Thyroid gland (tissue), 4 donors: ENCODE measurements at places on chromosomes 1 and 21. TPM values are rescaled to one million over a fixed set of nuclear protein-coding genes. Genes with fewer than 3 reads are reported as not detected.

KRTAP12-2 gene
- not detected for total RNA-seq

HFM1 gene
- 4.9 TPM for total RNA-seq

SYTL1 gene
- total RNA-seq, result 23.9 TPM

DNA sequence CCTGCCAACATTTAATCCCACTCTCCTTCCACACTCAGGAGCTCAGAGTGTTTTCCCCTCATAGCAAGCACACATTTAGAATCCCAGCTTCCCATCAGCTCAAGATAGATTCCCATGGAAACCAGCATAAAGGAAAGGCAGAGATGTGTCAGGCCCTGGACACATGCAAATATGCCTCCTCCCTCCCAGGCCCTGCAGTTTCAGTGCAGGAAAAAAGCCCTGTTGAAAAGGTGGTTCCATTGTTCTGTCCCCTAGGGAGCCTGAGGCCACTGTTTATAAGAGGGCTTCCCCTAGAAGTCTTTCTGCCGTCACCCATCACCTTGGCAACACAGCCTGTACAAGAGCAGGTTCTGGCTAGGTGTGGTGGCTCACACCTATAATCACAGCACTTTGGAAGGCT is 3.6 kb downstream of the CACNA1S start:
- DNase-seq, result no peak

CHODL gene
- total RNA-seq, result 1.2 TPM

DNA sequence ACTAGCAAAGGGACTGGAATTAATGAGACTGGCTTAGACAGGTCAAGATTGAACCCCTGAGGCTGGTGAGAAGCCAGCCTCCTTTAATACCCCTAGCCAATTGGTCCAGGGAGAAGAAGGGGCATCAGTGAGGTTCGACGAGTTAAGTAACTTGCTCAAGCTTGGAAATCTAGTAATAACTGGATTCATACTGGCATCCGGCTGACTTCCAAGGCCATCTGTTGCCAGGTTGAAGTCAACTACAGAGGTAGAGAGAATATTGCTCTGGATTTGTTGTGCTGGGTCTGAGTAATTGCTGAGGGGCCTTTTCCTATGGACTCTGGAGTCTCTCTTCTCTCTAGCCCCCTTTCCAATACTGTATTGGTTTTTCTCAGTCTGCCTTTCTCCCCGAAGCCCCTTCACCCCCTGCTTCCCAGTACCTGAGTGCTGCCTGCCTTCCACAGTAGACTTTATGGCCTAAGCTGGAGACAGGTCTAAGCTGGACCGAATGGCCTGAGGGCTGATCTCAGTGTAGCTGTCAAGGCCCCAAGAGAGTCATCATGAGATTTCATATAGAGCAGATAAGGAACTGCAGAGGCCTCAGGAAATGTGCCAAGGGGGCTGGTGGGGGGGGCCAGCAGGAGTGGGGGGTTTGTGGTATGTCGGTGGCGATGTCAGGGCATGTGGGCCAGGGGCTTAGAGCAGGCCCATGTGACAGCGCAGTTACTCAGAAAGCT is 42.4 kb upstream of the IL19 start:
- DNase-seq, result no peak

CA6 gene
- total RNA-seq, result not detected

GRCh38 chr1:35565742-35566133 is 7.4 kb upstream of the TFAP2E start:
- DNase-seq, result no peak

DNA sequence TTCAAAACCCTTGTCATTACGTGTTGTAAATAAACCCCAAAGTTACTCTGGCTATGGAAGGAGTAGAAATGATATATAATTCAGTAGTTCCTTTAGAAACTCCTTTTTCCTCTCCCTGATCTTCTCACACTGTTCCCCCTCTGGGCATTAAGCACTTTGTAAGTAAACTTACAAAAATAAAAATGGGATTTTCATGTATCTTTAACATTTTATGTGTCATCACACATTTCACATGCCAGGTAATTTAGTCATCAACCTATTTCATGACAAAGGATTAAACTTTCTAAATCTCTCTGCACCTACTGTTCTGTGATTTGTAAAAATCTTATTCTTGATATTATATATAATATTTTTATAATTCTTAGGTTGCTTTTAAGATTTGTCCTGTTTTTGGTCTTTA is 176.9 kb downstream of the NEK7 start:
- DNase-seq, result no peak

- DNase-seq, result no peak
Observed at GRCh38 chr1:168497376-168497950, 46.3 kb downstream of the XCL2 start.

DNA sequence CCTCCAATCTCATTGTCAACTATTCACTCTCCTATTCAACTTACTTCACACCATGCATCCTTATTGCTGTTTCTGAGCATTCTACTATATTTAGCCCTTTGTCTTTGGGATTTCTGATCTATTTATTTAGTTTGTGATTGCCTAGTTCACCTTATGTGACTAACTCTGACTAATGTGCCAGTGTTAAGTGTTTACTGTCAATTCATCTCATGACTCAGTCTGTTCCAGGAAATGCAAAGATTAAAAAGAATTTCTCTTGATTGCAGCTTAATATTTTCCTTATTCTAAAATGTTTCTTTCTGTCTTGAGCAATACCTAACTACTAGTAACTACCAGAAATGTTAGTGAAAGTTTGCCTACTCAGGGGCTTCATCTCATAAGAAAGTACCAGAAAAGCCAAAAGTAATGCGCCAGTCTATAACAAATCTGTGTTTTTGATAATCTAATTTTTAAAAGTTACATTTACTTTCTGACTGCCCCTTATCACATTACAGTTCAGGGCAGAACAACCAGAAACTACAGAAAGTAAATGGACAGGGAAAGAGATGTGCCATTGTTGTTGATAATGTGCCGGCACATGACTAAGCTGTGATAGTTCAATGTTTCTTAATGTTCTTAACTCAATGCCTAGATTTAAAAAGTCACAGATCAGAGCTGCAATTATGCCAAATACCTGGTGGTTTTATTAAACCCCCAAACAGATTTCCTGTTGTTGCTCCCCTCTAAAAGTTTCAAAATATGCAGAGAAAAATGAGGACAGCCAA is 556.5 kb downstream of the PTBP2 start:
- DNase-seq, result no peak

DNA sequence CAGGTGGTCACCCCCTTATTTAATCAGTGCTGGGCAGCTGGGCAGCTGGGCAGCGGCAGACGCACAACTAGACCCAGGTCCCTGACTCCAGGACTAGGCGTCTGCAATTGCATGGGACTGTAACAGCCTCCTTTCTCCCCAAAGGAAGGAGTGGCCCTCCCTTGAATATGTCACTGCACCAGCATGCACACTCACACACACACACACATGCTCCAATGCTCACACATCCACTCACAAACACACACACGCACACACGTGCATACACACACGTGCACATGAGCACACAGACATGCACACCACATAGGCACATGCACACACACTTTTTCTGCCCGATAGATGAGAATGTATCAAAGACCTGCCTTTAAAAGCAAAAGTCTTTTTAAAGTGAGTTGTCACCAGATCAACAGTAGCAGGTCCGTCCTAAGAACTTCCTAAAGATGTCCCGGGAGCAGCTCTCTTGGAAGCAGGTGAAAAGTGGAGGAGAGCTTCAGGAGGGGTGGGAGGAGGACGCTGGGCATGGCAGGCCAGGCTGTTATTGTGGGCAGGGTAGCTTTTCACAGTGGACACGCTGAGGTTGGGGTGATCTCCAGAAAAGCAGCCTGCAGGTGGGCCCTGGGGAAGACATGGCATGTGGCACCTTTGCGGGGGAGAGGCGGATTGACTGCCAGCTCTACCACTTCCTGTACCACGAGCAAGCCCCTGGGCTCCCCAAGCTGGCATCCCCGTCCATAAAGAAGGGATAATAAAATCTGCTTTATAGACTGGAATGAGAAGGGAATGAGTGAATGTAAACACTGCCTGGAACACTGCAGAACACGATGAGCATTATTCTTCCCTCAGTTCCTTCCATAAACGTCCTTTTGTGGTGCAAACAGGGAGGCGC is 1.7 kb downstream of the PDE9A start:
- DNase-seq, result no peak

- DNase-seq, result no peak
Observed at GRCh38 chr21:28742527-28742926, 250.2 kb downstream of the LTN1 start.

GRCh38 chr1:17351598-17352324 is 20.2 kb upstream of the PADI6 start:
- no peak for DNase-seq

- no peak for DNase-seq
Observed at GRCh38 chr1:199522338-199522737, 505.2 kb upstream of the NR5A2 start.

DNA sequence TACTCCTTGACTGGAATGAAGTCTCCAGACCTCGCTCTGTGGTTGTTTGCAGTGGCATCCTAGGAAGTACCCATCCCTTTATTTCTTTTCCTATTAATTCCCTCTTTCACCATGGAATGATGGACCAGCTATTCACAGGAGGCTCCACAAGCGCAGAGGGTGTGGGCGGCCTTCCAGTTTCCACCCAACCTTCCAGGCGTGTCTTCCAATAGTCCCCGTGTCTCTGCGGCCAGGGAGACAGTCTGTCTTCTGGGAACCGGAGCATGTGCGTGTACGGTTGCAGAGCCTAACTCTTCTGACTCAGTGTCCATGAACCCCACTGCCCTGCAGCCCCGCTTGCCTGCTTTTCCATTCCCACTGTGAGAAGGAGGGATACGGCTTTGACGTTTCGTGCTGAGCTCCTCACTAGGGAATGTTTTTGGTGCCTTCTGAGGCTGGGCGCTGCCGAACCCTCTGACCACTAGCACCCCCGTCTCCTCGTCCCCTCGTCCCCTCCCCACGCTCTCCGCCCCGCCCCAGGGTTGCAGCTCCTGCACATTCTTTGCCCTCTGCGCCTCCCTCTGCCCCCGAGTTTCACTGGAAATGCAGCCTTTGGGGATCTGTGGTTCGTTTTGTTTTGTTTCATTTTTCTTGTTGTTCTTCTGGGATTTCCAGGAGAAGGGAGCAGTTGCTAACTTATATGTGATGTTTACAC is 26.3 kb upstream of the FAM3B start:
- no peak for DNase-seq

LAMC1 gene
- 197 TPM for total RNA-seq

DNA sequence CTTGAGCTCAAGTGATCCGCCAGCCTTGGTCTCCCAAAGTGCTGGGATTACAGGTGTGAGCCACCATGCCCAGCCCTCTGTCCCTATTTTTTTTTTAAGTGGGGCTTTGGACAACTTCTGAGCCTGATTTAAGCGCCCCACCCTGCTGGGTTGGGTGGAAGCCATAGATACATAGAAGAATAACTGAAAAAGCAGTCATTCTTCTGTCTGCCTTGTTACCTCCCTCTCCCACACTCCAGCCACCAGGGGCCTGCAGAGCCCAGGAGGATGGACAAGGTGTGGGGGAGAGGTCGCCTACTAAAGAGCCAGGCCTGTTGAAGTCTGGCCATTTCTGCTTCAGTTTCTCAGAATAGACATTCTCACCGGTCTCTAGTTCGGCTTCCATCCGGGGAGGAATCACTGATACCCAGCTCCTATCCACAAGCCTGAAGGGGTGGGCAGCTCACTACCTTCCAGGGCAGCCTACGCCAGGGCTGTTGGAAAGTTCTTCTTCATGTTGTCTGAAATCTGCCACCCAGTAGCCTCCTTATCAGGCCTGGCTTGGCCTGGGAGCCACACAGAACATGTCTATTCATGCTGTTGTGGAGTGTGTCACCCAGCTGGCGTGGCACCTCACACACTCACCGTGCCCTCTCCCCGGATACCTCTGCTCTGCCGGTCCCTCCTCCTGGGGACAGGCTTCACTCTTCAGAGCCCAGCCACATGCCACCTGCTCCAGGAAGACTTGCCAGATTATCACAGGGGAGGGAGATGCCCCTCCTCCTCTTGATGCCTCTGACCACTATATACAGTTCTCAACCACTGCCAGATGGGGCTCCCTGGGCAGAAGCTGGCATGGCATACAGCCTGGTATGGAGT is 27.7 kb downstream of the KNCN start:
- DNase-seq, result no peak

GRCh38 chr1:25896266-25896665 is 10.0 kb downstream of the STMN1 start:
- DNase-seq, result no peak

GRCh38 chr21:28018741-28019669 is 973.7 kb downstream of the LTN1 start:
- no peak for DNase-seq
